NCI-H748 treated with DMSO at 0.1 percent for 48 hours (cell line): ENCODE measurements at places on chromosomes 4 and X.

DNA sequence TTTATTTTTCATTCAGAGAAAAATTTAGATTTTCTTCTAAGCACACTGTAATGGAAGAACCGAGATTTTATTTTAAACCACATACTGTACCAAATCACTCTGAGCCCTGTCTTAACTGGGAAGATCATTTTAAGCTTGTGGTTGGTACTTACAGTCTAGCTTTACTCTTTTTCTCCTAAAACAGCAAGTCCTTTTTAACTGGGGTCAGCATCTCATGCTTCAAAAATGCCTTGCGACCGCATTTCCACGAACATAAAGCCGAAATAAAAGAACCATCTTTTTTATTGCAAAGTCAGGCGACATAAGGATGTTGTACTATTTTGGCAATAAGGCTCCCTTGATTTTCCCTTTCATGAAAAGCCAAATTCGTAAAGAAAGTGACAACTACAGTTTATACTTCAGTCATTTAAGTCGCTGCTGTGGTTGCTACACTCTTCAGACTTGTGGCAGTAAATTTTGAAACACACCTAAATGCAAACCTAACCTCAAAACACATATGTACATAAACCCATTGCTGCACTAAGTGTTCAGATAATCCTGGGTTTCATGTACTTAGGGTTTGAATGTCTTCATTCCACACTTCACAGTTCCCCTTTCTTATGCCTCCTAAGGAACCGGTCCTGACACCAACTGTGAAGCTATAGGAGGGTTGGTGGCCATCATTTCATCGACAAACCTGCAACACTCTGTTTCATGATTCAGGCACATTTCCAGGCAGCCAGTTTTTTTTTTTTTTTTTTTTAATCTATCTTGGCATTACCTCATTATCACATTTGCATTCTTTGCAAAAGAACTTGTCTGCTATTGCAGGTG, 3.0 kb downstream of the STOX2 start:
- no peak for DNase-seq

- DNase-seq, result no peak
Observed at GRCh38 chr4:121448231-121448630, 67.4 kb upstream of the QRFPR start.

DNA sequence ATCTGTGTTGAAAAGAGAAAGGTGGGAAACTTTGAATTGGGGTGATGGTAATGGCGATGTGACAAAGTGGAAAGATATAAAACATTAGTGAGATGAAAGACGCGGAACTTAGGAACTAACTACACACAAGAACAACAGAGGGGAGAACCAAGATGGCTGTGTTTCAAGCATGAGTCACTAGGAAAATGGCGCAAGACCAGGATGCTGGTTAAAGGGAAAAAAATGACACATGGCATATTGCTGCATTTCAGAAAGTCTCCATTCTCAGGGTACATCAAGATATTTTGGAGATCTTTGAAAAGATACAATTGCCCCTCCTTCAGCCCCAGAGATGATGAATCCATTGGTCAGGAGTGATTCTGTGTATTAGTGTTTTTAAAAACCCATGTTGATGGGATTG, 164.4 kb downstream of the FBXO8 start:
- peak; percentile 19 for DNase-seq

DNA sequence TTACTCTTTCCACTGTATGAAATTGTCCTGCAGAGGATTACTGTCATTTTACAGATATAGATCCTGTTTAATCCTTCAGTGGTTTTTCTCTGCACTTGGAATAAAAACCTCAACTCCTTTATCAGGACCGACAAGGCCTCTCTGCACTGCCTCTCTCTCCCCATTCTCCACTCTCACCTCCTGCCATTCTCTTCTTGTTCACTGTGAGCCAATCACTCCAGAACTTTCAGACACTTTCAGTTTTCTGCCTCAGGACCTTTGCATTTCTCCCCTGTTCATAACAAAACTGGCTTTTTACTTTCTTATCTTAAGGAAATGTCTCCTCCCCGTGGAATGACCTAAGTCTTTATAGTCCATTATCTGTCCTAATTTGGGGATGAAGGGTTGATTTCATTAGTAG, 137.3 kb downstream of the ELOVL6 start:
- no peak for DNase-seq

GRCh38 chrX:133380711-133381619, 34.3 kb downstream of the GPC4 start:
- no peak for DNase-seq

GRCh38 chrX:47581731-47582647, at the start of gene TIMP1:
TSS of gene TIMP1 (plus strand) at chrX:47582436. CDS start at chrX:47583416, 980 bp downstream.
- no peak for DNase-seq

DNA sequence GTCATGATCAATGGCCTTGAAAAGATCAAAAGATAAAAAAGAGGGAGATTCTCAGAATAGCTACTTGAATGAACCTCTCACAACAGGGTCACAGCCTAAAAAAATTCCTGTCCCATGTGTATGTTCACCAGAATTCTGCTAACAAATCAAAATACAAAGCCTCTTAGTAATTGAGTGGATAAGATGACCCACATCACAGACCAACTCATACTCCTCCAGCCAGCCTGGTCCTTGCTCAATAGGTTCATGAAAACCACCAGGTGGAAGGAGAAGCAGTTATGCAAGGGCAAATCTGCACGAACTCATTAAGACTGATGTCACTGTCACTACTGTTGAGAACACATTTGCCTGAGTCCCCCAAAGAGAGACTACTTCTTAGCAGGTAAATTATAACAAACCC, 21.5 kb downstream of the WDFY3 start:
- DNase-seq, result no peak

DNA sequence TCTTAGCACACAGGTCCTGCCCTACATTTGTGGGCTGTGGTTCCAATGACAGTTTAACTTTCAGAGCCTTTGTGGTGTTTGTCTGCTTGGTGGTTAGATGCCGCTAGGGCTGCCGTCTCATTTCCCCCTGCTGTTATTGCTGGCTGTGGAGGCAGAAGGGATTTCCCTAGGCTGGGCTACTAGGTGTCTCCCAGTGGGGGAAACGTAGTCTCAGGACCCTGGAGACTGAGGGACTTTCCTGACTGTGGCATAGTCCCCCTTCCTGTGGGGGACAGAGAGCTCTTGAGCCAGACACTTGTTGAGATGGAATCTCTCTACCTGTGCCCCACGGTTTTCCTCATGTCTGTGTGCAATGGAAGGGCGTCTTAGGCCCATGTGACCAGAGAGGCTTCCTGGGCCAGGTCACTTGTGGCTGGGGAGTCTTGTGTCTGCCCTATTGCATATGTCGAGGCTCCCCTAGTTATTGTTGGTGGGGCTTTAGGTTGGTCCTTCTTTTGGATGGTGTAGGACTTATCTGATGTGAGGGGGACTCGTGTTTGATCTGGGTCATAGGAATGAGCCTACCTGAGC, 68.2 kb downstream of the ARHGAP10 start:
- no peak for DNase-seq

GRCh38 chrX:37955273-37955672, 51.1 kb upstream of the SYTL5 start:
- no peak for DNase-seq

DNA sequence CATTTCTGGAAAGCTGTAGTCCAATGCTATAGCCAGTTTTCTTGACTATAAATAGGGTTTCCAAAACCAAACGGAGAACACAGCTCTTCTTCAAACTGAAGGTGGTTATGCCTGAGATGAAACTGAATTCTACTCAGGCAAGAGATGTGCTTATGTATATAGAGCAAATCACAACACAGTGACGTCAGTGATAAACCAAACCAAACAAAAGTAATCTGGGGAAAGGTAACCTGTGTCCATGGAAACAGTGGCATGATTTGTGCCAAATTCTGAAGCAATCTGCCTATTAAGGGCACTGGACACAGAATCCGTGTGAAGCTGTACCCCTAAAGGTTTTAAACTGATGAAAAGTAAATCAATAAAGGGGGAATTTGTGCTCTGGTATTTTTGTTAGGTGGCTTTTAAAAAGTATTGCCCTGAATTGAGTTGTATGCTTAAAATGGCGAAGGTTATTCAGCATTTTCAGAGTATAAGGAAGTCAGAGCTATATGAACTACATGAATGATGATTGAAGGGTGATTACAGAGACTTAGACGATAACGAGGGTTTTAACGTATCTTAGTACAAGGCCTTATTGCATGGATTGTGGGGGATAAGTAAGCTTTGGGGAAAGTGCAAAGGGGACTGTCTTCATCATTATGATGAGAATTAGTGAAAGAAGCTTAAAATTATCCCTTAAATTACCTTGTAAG, 38.6 kb downstream of the NPY5R start:
- no peak for DNase-seq

GRCh38 chrX:143940119-143940518, 56.2 kb downstream of the UBE2NL start:
- no peak for DNase-seq

GRCh38 chr4:7684294-7684693, 249.6 kb upstream of the PSAPL1 start:
- DNase-seq, result no peak

- no peak for DNase-seq
Observed at GRCh38 chrX:136658151-136658550, 10.2 kb downstream of the CD40LG start.

GRCh38 chr4:16199093-16199492, 27.2 kb downstream of the TAPT1 start:
- peak; percentile 11 for DNase-seq

GRCh38 chr4:154184238-154184637, 307.4 kb downstream of the DCHS2 start:
- DNase-seq, result no peak

GRCh38 chrX:23386726-23387125, 52.1 kb downstream of the PTCHD1 start:
- DNase-seq, result no peak

DNA sequence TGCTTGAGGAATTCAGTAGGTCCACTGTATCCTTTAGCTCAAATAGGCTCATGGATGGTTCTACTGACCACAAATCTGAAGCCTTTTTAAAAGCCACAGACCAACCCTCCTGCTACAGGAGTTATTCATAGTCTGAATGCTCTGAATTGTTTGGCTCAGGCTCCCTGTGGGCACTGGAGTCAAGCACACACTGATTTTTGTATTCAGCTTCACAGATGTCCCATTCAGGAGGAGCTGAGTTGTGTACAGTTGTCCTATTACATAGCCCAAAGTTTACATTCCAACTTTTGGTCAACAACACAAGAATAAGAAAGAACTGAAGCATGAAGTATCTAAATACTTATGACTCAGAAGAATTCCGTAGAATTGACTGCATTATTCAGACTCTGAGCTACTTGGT, 243.9 kb downstream of the UNC5C start:
- DNase-seq, result no peak

DNA sequence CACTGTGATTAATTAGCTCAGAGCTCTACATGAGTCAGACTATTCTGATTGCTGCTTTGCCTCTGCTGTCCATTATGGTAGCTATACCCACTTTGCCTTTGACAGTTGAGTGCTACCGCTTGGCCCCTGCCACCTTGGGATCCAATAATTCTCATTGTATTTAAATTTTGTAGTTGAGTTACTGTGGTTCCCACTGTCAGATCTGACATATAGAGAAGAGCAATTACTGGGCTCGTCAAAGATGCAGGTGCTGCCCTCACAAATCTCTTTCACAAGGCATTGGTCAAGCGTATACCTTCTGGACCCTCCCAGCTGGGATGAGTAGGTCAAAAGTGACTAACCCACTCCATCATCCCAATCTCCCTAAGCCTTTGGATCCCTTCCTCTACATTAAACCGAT, 18.3 kb upstream of the PRDM8 start:
- DNase-seq, result no peak

DNA sequence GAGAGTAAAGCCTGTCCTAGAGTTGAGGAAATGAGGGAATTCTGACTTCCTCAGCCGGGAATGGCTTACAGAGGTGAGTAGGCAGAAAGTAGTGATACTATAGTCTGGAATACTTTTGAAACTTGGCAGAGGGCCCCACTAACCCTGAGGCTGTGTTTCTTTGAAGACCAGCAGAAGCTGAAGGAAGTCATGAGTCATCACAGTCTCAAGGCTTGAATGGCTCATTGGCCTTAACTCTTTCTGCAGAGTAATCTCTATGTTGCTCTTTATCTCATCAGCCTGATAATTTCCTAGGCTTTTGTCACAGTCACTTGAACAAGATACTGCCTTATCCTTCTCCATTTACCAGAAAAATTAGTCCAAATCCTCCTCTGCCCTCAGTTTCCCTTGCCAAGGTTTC, 80.8 kb downstream of the ANKRD50 start:
- DNase-seq, result no peak

- DNase-seq, result no peak
Observed at GRCh38 chrX:43357741-43358140, 298.4 kb upstream of the MAOA start.

- no peak for DNase-seq
Observed at GRCh38 chr4:11700751-11701226, 272.1 kb upstream of the HS3ST1 start.

DNA sequence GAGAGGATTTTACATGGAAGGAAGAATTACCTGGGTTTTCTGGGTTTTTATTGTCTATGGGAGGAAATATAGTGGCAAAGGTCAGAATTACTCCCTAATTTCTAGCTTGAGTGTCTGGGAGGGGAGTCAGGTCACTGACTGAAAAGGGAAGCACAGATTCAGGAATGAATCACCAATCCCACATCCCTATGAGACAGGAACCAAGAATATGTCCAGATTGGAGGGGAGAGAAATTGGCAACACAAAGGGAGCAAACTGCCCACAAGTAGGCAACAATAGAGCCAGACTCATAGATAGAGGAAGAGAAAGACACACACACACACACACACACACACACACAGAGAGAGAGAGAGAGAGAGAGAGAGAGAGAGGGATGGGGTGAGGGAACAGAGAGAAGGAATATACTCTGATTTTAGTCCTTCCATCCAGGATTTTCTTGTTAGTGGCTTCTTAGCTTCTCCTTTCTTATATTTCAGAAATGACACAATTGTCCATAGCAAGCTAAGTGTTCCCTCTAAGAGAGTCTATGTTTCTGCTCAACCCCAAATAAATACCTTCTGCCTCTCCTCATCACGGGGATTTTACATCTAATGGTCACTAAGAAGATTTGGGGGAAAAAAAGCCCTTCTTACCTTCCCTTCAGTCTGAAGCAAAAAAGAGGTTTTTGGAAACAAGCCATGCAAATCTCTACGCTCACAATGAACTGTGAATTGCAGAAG, 12.0 kb downstream of the P2RY10 start:
- DNase-seq, result no peak

GRCh38 chr4:78145622-78146021, 88.5 kb downstream of the FRAS1 start:
- DNase-seq, result no peak

DNA sequence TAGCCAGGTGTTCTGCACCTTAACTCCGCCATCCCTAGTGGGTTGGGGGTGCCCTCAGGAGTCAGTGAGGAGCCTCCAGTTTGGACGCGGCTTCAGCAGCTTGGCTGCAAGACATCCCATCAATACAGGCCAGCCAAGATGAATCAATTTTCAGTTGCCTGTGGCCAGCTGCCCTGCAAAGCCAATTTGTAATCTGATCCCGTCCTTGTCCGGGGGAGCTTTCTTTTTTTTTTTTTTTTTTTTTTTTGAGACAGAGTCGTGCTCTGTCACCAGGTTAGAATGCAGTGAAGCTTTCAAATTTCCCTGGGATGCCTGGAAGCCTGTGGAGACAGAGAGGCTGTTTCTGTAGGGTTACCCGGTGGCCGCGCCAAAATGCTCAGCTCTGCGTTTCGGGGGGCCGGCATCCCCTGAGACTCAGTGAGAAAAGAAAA, 192.5 kb downstream of the ASMT start:
- DNase-seq, result peak; percentile 9
